ENCODE measurements at places on chromosomes 13 and 19.

- no peak for DNase-seq
These were observed 541.0 kb downstream of the PCDH9 start for GRCh38 chr13:66689037-66689619.

GRCh38 chr13:23987331-23987894, 90.1 kb upstream of the C1QTNF9B start:
- DNase-seq = no peak

GRCh38 chr19:21713761-21714160, 53.6 kb downstream of the ZNF100 start:
- no peak for DNase-seq

GRCh38 chr13:108812165-108812564, 182.8 kb downstream of the MYO16 start:
- no peak for DNase-seq

- no peak for DNase-seq
These were observed 24.8 kb upstream of the IGFL4 start for GRCh38 chr19:46065486-46066071.

GRCh38 chr13:32779119-32779518, 192.9 kb downstream of the PDS5B start:
- DNase-seq = no peak

GRCh38 chr19:19402656-19403372, 2.7 kb upstream of the GATAD2A start:
- DNase-seq = no peak

DNA sequence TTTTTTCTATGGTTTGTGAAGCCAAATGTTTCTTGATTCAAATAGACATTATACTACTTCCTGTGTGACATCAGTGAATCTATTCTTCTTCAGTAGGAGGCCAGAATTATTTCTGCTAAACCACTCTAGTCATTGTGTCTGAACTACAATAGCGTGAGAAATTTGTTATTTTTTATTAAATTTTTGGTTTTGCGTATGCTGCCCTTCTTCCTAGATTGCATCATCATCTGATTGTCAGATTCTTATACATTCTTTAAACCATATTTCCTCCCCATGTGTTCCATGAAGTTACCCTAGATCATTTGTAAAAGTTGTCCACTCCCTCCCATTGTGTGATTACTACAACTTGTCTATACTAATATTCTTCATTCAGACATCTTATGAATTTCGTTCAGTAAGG, 187.8 kb upstream of the SPRY2 start:
- DNase-seq = no peak

- DNase-seq = no peak
These were observed 405 bp downstream of the ZNF446 start for GRCh38 chr19:58476498-58477015.

DNA sequence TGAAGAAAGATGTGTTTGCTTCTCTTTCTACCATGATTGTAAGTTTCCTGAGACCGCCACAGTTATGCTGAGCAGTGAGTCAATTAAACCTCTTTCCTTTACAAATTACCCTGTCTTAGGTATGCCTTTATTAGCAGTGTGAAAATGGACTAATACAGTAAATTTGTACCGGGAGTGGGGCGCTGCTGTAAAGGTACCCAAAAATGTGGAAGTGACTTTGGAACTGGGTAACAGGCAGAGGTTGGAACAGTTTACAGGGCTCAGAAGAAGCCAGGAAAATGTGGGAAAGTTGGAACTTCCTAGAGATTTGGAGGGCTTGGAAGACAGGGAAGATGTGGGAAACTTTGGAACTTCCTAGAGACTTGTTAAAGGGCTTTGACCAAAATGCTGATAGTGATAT, 9.2 kb upstream of the PDS5B start:
- no peak for DNase-seq

- DNase-seq = no peak
These were observed 22.8 kb downstream of the ATP11A start for GRCh38 chr13:112712451-112713207.

GRCh38 chr19:42068756-42069571, 1.0 kb downstream of the GRIK5 start:
- no peak for DNase-seq

DNA sequence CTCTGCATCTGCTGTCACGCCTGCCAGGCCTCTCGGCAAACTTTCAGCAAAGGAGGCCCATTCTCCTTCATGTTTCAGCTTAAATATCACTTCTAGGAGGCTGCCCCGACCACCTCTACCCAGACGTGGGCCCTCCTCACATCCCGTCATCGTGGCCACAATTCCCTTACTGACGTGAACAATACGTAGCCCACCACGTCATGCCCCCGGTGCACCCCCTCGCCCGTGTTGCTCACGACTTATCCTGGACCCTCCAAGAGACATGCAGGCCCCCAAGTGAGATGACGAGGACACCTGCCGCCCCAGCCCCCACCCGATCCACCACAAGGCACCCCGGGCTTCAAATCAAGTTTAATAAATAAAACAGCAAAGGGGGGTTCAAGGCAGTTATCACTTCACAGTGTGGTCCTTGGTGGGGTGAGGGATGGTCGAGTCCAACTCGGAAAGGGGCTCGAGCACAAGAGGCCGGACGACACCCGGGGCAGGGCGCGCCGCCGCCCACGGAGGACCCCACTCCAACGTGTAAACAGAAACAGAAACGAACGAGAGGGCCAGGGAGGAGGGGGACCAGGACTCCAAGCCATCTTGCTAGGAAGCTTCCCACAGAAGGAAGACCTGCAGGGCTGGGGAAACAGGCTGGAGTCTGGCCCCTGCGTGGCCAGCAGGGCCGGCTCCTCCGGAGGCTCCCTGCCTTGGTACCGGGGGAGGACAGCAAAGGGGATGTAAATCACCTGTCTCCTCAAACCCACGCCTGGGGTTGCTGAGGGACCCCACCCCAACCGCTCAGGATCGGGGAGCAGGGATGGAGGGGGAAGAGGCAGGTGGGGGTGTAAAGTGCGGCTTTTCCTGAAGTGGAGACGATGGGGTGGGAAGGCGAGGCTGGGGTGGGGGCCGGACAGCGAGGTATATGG, 14.3 kb upstream of the PLPP2 start:
- DNase-seq = no peak

DNA sequence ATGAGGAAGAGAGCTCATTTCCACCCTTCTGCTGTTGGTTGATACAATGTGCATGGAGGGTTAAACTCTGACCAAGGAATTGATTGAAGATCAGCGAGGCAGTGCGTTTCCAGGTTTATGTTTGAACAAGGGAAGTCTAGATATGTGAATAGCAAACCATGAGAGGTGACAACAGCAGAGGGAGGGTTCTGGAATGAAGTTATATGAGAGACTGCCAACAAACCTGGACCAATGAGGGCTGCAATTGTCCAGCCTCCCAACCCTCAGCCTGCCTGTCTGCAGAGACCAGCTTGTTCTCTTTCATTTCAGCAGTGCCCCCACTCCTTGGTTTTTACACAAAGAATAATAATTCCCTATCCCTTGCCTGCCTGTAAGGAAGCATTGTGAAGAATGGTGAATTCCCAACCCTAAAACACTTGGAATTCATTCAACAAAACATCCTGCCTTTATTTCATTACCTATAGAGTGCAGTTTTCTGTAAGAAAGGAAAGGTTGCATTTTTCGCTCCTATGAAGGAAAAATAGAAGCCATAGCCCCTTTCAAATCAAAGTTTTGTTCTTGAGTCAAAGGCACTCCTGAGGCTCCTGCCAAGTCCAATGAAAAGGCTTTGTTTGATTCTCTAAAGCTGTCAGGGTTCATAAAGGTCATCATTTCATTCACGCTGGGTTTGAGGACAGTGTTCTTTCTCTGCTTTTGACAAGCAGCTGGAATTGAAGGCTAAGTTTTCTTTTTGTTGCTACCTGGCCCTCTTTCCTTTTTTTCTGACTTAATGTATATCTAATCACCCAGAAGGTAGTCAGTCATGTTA, 53.6 kb upstream of the ABCC4 start:
- DNase-seq = no peak

DNA sequence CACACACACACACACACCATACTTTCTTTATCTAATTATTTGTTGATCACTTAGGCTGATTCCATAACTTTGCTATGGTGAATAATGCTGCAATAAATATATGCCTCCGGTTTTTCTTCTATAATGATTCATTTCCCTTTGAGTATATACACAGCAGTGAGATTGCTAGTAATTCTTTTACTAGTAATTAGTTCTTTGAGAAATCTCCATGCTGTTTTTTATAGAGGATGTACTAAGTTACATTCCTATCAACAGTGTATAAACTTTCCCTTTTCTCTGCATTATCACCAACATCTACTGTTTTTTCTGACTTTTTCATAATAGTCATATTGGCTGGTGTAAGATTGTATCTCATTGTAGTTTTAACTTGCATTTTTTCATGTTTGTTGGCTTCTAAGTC, 1405.1 kb downstream of the PCDH9 start:
- no peak for DNase-seq

GRCh38 chr13:43270130-43270830, 246.9 kb downstream of the DNAJC15 start:
- no peak for DNase-seq

- DNase-seq = no peak
These were observed 1.2 kb upstream of the PLEKHG2 start for GRCh38 chr19:39411081-39411831.

- no peak for DNase-seq
These were observed 62.5 kb downstream of the RFX2 start for GRCh38 chr19:6047741-6048251.

- no peak for DNase-seq
These were observed 597.4 kb upstream of the SLITRK1 start for GRCh38 chr13:84479656-84480055.

GRCh38 chr19:45764945-45765701, 3.9 kb downstream of the SIX5 start:
- DNase-seq = no peak

- no peak for DNase-seq
These were observed 29.1 kb downstream of the CEBPG start for GRCh38 chr19:33402421-33403220.

DNA sequence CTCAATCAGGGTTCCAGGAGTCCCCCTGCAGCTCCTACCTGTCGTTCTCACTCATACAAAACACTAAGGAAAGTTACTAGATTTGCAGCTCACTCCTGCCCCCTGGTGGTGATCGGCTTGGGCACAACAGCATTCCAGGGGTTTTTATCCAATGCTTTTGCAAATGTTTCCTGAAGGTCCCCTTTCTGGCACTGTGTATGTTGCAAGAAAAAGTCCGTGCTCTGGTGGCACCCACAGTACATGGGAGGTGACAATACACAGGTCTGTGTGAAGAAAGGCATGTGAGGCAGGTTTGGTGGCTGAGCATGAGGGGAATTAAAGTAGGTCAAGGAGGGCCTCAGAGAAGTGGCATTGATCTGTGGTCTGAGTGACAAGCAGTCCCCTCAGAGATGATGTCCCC, 8.6 kb upstream of the TYK2 start:
- DNase-seq = no peak

DNA sequence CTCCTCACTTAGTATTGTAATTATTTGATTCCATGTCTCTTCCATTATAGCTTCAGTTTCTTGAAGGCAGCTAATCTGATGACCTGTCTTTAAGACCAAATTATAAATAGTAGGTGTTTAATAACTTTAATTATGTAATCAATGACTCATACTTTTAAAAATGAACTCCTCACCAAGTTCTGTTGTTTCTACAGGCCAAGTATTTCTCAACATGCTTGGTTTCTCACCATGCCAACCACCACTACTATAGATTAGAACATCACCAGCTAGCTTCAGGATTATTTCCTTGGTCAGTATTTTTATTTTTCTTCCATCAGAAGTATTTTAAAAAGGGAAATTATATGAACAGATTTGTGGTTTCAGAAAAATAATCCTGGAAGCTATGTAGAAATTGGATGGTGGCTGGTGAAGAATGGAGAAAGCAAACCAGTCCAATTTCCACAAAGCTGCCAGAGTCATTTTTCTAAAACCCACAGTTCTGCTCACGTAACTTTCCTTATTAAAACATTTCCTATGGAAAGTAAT, 237.7 kb upstream of the DACH1 start:
- DNase-seq = no peak

DNA sequence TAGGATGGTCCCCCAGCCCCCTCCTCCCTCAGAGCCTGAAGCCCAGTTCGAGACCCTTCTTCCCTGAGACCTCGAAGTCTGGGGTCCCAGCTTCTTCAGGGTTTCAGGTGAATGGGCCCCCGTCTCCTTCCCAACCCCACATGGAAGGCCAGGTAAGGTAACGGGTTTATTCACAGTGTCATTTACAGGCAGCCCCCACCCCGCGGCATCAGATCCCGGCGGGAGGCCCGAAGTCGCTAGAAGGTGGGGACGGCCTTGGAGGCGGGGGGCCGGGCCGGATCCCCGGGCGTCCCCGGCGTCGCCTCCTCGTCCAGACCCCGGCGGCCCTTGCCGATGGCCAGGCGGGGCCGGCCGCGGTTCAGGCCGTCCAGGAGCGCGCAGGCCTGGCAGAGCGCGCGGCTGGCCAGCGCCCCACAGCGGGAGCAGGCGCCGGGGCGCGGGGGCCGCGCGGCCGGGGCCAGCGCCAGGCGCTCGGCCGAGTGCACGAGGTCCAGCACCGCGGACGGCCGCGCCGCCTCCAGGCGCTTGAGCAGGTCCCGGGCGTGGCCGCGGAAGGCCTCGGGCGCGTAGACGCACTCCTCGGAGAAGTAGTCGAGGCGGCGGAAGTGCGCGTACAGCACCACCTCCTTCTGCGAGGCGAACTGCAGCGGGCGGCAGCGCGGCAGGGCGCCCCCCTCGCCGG, 9.7 kb downstream of the CTU1 start:
- DNase-seq = no peak

DNA sequence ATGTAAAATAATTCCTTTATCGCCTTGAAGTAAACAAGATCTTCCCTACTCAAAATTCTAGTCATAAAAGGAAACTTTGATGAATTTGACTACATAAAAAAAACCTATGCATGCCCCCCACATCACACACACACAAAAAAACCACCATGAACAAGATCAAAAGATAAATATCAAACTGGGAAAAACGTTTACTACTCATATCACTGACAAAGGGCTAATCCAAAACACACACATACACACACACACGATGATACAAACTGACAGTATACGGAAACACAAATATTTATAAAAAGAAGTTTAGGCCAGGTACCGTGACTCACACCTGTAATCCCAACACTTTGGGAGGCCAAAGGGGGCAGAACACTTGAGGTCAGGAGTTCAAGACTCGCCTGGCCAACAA, 61.9 kb downstream of the TSC22D1 start:
- no peak for DNase-seq

GRCh38 chr13:71751073-71751472, 115.9 kb downstream of the DACH1 start:
- no peak for DNase-seq

- no peak for DNase-seq
These were observed 50.5 kb downstream of the KATNAL1 start for GRCh38 chr13:30256713-30257467.

DNA sequence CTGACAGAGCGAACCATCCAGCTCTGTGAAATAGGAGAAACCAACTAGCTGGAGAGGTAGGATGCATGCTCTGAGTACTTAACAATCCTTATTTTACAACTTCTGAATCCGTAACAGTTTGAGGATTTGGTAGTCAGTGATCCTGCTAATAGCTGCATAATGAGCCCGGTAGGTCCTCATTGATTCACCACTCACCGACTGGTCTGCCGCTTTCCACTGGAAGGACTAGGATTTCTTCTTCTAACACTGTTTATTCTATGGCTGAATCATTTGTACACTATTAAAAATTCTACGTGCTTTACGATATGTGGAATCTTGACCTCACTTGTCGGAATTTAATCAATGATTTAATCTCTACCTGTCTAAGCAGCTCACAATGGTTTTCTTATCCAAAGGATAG, 33.9 kb downstream of the SPATA13 start:
- no peak for DNase-seq

GRCh38 chr19:1471010-1471514, 8.0 kb downstream of the C19orf25 start:
- DNase-seq = no peak
